NCI-H1417 (cell line): ENCODE measurements at places on chromosomes 6 and 20.

GRCh38 chr6:52735071-52735470 is 28.2 kb downstream of the GSTA2 start:
- no peak for DNase-seq

DNA sequence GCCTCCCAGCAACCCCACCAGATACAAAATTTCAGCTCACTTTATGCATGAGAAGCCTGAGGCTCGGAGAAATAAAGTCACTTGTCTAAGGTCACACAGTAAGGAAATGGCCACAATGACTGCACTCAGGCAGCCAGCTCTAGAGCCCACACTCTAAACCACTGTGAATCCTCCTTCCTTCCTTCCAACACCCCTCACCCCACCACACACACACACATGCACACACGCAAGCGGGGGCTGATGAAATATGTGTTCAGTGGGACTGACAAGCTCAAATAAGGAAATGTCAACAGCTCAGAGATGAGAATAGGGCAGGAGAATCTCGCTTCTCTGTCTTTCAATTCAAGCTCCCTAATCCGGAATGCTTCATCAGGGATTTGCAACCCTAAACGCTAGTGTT is 6.0 kb upstream of the BPIFA1 start:
- DNase-seq: no peak

GRCh38 chr6:168345896-168346754 is 26.5 kb upstream of the DACT2 start:
- DNase-seq: no peak

- no peak for DNase-seq
Measured at GRCh38 chr6:89275900-89276299, 39.2 kb downstream of the GABRR2 start.

DNA sequence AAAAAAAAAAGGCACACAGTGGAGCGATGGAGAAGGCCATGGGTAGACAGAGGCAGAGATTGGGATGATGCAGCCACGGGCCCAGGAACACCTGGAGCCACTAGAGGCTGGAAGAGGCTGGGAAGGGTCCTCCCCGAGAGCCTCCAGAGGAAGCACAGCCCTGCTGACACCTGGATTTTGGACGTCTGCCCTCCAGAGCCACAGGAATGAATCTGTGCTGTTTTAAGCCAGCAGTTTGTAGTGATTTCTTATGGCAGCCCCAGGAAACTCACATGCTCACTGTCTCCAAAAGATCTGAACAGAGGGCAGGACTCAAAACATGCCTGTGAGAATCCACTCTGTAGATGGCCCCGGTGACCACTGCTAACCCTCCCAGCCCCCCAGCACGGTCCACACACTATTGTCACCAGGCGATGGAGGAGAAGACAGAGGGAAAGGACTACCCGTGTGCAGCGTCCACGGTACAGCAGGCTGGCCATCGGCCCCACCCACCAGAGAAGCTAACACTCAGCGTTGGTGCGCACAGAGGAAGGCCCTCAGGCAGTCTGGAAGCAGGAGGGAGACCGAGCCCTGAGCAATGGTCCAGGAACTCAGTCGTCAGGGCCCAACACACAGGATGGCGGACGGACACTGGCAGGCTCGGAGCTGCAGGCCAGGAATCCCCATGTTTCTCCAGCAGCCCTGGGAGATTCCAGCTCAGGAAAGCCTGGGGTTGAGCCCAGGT is 99.7 kb downstream of the BMP7 start:
- DNase-seq: no peak

- DNase-seq: peak; percentile 93
Measured at GRCh38 chr6:68634726-68635411, at the start of gene ADGRB3. TSS of gene ADGRB3 (plus strand) at chr6:68635282. CDS start at chr6:68638676, 3,394 bp downstream.

- no peak for DNase-seq
Measured at GRCh38 chr6:36375644-36376155, 11.8 kb downstream of the ETV7 start.

GRCh38 chr20:25369529-25369928 is 21.1 kb downstream of the ABHD12 start:
- no peak for DNase-seq

GRCh38 chr20:37622728-37623127 is 71.1 kb upstream of the CTNNBL1 start:
- DNase-seq: no peak

DNA sequence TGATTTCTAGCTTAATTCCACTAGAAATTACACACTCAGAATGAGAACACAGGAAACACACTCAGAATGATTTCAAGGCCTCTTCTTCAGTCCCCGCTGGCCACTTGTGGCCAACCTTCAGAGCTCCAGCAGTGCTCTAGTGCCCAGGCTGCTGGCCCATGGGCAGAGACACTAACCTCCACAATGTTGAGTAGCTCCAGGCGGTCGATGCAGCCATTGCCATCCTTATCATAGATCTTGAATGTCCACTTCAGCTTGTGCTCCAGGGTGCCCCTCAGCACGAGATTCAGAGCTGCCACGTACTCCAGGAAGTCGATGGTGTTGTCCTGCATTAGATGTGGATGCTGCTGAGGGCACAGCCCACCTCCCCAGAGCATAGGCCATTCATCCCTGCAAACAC is 6.3 kb downstream of the GUCA1B start:
- no peak for DNase-seq

GRCh38 chr20:3313683-3314065 is 74.7 kb upstream of the SLC4A11 start:
- DNase-seq: no peak

GRCh38 chr6:33305052-33305451 is 6.3 kb upstream of the RGL2 start:
- DNase-seq: no peak

DNA sequence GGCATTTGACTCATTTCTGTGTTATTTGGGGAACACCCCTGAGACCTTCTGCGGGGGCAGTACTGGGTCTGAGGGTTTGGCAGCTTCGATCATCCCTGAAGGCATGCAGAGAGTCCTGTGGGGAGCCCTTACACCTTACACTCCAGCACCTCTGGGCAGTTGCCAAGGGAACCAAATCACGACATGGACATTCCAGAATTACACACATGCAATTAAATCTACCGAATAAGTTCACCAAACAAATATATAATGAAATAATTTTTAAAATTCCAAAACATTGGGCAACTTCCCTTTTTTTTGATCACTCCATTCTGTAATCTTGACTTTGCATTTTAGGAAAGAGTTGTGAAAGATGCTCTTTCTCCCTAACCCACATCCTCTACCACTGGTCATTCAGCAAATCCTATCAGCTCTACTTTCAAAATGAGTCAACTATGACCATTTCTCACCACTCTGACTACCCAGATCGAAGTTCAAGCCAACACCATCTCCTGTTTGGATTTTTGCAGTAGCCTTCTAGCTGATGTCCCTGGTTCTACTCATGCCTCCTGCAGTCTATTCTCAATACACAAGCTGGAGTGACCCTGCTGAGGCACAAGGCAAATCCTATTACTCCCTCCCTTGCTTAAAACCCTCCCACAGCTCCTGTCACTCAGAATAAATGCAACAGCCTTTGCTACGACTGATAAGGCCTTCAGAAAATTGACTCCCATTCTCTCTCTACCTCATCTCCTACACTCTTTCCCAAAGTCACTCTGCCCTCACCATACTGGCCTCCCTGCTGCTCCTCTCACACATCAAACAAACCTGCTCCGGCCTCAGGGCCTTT is 533.3 kb downstream of the HACE1 start:
- no peak for DNase-seq

- DNase-seq: no peak
Measured at GRCh38 chr6:71488186-71488585, 199.6 kb downstream of the OGFRL1 start.

DNA sequence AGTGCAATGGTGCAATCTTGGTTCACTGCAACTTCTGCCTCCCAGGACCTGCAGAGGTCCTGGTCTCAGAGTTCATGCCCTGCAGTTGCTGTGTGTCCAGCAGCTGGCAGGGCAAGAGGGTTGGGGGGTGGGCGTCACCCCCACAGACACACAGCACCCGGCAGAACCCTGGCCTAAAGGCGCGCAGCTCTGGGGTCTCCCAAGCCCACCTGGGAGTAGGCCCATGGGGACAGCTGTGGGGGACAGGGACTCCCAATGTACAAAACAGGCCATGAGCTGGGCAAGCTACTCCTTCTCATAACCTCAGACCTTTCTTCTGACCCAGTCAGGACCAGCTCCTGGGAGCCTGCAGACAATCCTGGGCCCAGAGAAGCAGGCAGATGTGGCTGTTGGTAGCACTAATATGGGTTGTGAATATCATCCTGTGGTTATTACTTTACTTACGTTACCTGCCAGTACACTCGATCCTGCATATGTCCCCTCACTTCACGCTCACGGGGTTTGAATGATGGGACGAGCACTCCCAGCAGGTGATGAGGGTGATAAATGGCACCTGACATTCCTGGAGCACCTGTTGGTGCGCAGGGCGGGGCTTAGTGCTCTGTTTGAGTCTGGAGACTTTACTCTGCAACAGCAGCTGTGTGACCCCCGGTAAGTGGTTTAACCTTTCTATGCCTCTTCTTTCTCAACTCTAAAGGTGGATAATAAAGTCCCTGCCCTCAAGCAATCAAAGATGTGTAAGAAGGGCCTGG is 39.9 kb upstream of the SULF2 start:
- DNase-seq: peak; percentile 93

DNA sequence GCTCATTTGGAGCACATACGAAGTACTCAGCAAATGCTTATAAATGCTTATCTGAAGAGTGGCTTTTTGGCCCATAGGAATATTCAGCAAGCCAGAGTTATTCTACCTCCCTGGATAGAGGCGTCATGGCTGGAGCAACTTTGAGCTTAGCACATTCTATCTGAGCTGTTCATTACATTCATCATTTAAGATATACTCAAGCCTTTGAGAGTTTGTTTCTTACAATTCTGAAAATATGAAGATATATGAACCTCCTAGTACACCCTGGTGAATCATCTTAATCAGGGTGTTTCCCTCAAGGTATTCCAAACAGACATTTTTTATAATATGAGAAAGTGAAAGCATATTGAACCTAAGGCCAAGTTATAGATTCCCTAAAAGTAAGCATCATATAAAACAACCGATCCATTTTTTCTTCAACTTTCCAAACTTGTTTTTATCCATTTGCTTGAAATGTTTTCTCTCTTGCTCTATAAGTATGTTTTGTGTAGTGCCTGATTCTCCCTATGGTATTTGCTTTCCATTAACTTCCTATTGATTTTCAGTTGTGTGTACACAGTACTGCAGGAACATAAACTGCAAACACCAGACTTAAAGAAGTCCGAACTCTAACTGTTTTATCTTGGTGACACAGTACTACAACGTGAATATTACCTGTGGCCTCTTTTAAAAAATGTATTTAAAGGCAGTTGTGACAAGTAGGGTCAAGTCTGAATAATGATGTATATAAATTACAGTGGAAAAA is 139.7 kb upstream of the PTPRK start:
- DNase-seq: no peak

GRCh38 chr6:1103945-1104623 is 207.8 kb upstream of the FOXQ1 start:
- DNase-seq: no peak

DNA sequence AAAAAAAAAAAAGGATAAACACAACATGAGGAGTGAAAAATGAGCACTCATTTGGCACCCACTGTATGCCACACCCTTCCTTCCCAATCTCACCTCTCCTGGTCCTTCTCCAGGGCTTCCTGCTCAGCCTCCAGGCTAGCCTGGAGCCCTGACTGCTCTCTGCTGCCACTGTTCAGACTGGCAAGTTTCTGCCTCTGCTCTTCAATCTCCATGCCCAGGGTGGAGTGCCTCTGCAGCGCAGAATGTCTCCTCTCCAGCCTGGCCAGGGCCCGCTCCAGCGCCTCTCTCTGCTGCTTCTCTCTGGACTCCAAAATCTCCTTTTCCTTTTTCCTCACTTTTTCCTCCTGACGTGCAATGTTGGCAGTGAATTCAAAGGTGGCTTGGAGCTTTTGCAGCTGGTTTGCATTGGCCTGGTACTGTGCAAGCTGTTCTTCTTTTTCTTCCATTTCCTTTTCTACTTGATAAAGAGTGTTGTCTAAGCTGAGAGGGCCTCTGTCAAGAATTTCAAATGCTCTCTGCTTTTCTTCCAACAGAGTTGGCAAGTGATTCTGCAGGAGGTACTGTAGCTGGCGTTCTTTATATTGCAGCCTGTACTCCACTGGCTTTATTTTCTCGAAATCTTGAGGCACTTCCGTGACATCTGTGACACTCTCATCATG is 194.4 kb downstream of the KIF16B start:
- DNase-seq: no peak

DNA sequence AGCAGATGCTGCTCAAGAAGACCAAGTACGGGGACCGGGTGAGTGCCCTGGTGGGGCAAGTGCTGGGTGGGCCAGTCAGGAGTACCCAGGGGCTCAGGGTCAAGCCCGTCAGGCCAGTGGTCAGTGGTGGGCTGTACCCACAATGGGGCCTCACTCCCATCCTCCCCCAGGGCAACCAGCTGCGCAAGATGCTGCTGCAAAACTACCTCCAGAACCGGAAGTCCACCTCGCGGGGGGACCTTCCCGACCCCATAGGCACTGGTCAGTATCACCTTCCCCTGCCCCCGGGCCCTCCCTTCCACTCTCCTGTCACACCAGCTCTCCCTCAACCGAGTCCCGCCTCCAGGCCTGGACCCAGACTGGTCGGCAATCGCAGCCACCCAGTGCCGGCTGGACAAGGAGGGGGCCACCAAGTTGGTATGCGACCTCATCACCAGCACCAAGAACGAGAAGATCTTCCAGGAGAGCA is 27.0 kb downstream of the UQCC2 start:
- no peak for DNase-seq

GRCh38 chr20:53749499-53749898 is 155.9 kb upstream of the ZNF217 start:
- no peak for DNase-seq

DNA sequence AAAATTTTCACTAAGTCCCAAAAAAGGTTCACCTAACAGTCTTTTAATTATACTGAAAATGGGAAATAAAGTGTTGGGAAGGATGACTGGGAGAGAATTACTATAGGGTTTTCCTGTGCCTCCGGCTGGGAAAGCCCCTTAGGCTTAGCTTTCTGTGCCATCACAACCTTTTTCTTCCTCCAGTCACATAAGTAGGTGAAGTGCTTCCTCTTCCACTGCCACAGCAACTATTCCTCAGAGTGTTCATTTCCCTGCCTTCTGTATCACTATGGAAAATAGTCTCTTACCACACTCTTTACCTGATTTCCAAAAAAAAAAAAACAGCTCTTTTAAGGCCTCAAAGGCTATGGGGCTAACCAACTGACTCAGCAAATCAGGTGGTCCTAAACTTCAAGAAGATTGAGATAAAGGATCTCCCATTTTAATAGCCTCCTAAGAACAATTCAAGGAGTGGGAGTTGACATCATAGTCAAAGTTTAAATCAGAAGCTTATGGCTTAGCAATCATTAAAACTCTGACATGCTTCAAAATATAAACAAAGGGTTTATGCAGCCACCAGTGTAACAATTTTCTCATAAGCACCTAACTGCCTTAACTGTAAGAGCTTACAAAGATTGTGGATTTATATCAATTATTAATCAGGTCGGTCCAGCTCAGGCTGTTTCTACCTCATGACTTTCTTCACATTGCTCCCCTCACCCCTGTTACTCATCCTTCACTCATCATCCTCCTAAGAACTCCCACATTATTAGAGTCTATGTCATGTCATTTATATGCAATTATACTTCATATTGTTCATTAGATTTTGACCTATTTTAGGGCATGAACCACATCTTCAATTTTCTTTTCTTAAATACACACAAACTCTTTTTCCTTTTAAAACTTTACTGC is 95.3 kb downstream of the RNGTT start:
- DNase-seq: no peak
